Spinal cord (tissue), 10 donors: ENCODE measurements at places on chromosomes 3 and 15.
A peak's percentile ranks its signal among the peaks of the same experiment; 100 is the strongest.

DNA sequence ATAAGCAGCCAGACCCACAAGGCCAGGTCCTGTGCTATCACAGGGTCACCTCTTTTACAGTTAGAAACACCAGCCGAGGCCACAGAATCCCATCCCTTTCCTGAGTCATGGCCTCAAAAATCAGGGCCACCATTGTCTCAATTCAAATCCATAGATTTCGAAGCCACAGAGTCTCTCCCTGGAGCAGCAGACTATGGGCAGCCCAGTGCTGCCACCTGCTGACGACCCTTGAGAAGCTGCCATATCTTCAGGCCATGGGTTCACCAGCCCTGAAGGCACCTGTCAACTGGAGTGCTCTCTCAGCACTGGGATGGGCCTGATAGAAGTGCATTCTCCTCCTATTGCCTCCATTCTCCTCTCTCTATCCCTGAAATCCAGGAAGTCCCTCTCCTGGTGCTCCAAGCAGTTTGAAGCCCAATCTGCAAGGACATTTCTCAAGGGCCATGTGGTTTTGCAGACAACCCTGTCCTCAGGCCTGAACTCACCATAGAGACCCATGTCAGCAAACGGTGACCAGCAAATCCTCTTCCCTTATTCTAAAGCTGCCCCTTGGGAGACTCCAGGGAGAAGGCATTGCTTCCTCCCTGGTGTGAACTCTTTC, 39.6 kb downstream of the TGM4 start:
- DNase-seq: peak; percentile 15

- no peak for DNase-seq
Observed at GRCh38 chr3:187713504-187713903, 11.1 kb upstream of the RTP2 start.

DNA sequence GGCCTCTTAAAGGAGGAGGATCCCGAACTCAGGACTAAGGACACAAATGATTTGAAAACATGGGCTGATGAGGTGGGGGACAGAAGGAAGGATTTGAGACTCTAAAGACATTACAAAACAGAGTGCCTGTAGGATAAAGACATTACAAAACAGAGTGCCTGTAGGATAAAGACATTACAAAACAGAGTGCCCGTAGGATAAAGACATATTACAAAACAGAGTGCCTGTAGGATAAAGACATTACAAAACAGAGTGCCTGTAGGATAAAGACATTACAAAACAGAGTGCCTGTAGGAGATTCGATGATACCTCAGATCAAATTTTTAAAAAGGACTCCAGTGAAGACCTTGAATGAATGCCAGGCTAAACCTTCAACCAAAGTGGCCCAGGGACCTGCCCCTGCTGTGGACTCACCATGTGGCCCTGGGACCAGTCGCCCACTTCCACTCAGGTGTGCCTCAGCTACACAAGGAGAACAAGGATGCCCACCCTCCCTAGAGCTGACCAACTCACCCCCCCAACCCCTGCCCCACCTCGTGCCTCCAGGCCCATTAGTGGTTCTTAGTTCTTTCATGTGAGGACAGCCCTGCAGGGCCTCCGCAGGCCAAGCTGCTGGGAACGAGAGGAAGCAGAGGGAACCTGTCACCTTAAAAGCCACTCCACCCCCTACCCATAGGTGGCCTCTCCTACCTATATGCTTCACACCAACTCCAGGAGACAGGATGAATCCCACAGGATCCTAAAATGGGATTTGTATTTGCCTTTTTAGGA, 59.8 kb downstream of the SH3BP5 start:
- DNase-seq: no peak

DNA sequence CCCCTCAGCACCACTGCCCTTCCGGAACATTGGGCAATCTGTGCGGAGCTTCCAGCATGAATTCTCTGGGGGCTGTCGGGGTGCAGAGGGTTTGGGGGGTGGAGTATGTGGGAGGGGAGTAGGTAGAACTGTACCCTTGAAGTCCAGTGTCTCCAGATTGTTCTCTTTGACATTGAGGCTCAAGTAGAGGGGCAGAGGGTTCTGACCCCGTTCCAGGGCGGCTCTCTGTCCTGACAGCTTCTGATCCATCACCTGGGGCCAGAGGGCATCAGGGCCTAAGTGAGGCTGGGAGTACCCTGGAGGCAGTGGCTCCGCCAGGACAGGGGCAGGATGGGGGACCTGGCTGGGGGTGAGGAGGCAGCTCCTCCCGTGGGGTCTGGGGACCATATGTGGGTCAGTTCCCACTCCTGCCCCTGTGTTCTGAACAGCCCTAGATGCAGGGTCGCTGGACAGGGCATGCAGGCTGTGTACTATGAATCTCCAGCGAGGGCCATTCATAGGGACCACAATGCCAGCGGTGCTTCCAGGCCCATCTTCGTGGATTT, 22.1 kb downstream of the PLA2G4D start:
- no peak for DNase-seq

DNA sequence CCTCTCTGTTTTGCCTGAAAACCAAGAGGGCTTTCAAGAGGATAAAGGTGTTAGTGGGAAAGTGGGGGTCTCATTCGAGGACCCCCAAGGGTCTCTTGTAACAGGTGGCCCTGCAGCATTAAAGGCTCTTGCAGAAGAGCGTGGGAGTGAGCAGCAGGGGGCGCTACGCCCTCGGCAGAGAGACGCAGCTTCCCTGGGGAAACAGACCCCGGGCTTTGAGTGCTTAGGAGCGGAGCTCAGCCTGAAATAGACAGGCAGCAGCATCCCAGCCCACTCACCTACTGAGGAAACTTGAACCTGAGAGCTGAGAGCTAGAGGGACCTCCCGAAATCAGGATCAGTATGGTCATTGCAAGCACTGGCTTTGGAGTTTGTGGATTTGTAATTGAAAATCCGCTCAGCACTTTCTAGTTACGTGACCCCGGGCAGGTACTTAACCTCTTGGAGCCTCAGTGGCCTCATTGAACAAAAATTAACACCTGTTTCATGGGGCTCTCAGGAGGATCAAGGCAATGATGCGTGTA, 25.7 kb downstream of the RPLP1 start:
- DNase-seq: peak; percentile 64

DNA sequence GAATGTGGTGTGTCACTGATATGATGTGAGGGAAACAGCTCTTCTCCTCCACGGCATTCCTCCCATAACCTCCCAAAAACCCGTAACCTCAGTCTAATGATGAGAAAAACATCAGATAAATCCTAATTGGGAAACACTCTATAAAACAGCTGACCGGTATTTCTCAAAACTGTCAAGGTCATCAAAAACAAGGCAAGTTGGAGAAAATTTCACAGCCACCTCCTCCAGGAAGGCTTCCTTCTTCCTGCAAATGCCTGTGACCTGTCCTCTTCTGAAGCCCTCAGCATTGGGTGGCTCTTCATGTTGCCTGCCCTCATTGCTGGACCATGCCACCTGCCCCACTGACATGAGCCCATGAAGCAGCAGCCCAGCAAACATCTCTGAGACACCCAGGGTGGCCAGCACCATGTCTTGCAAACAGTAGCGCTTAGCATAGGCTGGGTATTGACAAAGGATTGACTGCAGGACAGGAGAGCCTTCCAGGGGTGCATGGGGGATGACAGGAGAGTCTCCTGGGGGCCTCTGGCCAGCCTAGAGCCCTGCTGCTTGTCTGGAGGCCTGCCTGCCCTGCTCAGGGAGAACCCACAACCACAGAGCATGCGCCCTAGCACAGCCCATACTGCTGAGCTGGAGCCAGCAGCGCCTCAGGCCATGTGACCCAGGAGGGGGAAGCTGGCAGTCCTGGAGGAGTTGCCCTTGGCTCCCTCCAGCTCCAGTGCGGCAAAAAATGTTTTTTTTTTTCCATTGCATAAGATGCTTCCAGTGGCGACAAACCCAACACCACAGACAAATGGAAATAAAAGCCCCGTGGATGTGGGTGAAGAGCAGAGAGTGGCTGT, 49.7 kb downstream of the XXYLT1 start:
- no peak for DNase-seq

DNA sequence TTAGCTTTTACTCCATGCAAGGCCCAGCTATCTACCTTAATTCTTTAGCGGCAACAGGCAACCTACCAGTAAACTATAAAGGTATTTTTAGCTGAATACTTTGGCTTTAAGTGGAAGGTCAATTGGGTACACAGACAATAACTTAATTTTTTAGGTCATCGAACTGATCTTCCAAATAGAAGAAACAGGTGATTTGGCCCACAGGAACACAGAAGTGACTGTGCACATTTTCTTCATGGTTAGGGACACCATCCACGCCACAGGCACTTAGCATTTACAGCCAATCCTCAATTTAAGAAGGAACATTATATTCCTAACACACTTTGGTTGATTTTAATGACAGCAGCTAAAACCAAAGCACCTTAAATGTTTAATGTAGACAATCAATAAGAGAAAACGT, 1.9 kb downstream of the ARPP19 start:
- no peak for DNase-seq

DNA sequence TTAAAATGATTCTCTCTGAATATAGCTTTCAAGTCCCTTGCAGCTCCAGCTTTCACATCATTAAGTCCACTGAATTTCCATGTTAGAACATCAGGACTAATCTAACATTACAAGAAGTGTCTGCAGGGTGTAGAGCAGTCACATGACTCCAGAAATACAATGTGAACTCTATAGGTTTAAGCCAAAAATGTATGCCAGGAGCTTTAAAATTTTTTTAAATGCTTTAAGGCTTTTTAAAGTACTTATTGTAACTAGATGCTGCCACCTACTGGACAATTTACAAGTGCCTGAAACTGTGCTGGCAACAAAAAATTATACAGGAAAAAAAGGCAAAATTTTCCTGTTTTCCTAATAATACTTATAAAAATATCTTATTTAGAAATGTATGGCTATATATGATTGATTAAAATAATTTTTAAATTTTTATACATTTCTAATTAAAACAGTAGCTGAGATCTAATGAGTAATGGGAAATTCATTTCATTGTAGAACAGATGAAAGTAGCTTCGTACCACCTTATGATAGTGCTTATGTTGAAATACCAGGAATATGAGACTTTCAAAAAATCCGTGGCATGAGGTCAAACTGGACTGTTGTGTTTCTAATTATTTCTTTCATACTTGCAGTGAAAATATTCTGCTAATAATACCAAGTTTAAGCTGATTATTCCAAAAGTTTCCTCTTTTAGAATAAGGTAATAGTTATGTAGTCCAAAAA, 25.7 kb downstream of the FSIP1 start:
- peak; percentile 45 for DNase-seq

DNA sequence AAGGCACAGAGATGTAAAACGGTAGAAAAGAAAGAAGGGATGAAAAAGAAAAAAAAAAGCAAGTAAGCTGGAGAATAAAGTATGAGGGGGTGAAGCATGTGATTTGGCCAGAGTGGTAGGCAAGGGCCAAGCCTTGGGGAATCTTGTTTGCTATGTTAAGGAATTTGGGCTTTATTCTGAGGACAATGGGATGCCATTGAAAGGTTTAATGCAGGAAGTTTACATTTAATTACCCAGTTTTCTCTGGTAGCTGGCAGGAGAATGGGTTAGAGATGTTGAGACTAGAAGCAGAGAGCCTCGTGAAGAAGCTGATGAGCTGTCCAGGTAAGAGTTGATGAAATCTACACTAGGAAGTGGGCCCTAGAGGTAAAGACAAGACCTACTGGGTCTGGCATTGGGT, 455.9 kb downstream of the PDCD6IP start:
- no peak for DNase-seq

DNA sequence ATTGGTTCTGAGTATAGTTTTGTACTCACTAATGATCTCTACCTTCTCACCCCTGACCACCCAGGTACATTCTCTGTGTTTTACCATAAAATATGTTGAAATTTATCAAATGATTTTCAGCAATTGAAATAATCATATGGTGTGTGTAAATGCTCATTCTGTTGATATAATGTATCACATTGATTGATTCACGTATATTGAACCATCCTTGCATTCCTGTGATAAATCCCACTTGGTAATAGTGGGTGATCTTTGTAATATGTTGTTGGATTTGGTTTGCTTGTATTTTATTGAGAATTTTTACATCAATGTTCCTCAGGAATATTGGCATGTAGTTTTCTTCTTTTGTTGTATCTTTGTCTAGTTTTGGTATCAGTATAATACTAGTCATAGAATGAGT, 1497.6 kb downstream of the OTOL1 start:
- DNase-seq: no peak

DNA sequence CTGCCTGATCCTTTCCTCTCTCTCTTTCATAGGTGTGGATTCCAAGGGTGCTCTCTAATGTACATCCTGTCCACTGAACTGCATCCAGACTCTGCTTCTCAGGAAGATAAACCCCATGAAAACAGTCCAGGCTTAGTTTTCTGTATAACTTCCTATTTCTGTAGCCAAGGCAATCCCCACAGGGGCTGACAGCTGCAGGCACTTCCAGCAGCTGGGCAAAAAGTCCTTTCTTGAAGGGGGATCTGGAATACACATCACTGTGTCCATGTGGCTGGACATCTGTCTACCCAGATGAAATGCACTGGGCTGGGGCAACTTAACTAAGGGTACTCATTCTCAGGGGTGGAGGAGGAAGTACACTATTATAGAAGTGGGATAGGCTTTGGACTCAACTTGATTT, 72.2 kb downstream of the NR1D2 start:
- no peak for DNase-seq

- DNase-seq: no peak
Observed at GRCh38 chr3:132047209-132047608, 12.4 kb upstream of the CPNE4 start.
